CD4-positive, alpha-beta T cell treated with Interferon alpha-2 for 1 hour (primary cell): ENCODE measurements at places on chromosomes 13 and 19.

DNA sequence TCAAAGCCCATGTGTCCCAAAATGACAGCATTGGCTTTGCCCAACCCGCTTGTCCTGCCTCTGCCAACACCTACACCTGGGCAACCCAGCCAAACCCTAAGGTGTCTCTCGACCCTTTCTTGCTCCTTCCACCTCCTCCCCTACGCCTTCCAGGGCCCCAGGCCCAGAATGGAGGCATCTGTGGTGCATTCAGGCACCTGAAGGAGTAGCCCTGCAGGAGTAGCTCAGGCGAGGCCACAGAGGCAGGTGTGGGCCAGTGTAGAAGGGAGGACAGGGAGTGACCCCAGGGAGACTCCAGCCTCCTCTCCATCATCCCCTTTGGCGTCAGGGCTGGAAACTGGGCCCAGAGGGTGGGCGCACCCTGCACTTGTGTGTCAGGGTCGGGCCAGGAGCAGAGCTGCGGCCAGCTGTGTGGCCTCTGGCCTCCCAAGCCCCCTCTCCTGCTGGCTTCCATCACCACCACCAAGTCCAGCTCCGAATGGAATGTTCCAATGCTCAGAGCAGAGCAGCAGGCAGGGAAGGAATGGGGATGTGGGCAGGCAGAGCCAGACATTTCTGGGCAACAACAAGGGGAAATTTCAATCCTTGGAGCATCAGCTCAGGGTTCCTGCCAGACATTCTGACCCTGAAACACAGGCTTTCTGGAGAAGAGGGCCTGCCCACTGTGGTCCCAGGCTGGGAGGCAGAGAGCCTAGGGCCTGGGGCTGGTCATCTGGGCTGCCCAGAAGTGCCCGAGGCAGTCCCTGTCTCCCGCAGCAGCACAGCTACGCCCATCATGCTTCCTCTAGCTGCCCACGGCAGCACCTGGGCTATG, 16.4 kb downstream of the PLEKHF1 start:
- DNase-seq, result no peak

DNA sequence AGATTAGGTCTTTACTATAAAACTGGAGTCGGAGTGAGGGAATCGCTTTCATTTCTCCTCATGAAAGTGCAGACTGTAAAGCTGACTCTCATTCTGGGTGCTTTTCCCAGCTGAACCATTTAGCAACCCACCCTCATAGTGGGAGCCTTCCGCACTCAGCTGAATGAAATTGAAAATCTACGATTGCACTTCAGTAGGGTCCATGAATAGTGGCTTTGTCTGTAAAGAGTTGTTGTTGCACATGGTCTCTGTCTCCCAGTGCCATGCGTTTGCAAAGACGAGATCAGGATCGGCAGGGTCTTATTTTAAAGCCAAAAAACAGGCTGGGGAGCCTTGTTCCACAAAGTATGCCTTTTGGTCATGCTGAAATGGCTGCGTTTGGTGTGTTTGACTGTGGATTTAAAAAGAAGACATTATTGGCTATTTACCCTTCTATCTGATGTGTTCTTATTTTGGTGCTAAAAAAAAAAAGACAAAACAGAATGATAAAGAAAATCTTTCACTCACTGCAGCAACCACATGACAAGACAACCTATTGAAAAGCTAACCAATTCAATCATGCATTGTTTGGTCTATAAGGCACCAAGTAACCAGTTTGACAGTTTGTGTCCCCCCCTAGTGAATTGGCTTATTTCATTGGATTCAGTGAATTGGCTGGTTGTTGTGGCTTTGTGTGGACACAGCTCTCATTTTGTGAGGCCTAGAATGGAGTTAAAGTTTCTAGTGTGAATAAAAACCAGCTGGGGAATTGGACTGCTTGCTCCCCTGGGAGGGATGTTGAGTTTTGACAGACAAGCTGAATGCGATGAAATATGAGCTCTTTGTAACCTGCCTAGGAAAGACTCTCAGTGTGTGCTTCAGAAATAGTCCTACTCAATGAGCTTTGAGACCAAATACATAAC, 65.6 kb downstream of the ARHGAP35 start:
- no peak for DNase-seq

GRCh38 chr13:66077132-66077689, 1152.9 kb downstream of the PCDH9 start:
- DNase-seq, result no peak

GRCh38 chr13:34654647-34655046, 287.4 kb upstream of the NBEA start:
- no peak for DNase-seq

- DNase-seq, result no peak
Measured at GRCh38 chr13:21427741-21428140, 31.4 kb downstream of the ZDHHC20 start.

DNA sequence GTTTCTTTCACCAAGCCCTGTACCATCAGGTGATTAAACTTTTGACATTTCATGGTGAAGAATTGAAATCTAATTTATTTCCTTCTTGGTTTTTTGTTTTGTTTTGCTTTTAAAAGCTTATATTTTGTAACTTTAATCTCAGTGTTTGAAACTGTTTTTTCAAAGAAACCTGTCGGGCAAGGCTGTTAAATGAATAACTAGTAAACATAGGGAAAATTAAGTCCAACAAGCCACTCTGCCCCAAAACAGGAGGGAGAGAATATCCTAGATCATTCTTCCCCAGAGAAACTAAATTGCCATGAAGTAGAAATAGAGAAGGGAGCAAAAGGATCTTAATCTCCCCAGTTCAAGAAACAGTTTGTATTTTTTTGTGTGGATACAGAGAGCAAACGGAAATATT, 98.2 kb downstream of the FREM2 start:
- no peak for DNase-seq

GRCh38 chr19:12596927-12597548, 13.6 kb downstream of the ZNF490 start:
- no peak for DNase-seq

DNA sequence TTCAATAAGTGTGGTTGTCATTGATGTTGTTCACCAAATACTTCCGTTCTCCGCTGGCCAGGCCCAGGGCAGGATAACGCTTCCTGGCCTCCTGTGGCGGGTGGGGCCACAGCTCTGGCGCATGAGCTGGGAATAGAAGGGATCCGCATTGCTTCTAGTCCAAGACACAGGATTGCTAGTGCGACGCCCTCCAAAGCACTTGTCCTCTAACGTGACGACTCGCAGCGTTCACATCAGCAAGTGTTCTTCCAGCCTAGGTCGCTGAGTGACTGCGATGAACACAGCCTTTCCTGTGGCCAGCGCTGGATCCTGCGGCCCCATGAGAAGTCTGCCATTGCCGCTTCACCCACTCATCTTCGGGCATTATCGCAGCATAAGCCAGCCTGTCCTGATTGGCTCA, 39.4 kb downstream of the VSTM2B start:
- DNase-seq, result no peak

DNA sequence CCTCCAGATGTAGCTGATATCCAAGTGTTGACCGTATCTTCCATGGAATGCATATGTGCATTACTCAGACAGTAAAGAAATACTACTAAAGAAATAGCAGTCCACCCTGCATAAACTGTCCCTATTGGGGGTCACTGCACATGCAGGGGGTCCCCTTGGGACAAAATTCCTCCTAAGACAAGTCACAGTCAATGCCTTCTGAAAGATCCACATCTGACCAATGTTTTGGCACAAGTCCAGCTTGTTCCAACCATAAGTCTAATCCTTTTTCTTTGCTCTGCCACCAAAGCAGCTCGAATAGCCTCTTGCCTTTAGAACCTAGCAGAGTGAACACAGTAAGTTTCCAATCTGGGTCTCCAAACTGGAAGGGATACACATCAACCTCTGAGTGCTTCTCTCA, 87.9 kb downstream of the DIAPH3 start:
- no peak for DNase-seq

DNA sequence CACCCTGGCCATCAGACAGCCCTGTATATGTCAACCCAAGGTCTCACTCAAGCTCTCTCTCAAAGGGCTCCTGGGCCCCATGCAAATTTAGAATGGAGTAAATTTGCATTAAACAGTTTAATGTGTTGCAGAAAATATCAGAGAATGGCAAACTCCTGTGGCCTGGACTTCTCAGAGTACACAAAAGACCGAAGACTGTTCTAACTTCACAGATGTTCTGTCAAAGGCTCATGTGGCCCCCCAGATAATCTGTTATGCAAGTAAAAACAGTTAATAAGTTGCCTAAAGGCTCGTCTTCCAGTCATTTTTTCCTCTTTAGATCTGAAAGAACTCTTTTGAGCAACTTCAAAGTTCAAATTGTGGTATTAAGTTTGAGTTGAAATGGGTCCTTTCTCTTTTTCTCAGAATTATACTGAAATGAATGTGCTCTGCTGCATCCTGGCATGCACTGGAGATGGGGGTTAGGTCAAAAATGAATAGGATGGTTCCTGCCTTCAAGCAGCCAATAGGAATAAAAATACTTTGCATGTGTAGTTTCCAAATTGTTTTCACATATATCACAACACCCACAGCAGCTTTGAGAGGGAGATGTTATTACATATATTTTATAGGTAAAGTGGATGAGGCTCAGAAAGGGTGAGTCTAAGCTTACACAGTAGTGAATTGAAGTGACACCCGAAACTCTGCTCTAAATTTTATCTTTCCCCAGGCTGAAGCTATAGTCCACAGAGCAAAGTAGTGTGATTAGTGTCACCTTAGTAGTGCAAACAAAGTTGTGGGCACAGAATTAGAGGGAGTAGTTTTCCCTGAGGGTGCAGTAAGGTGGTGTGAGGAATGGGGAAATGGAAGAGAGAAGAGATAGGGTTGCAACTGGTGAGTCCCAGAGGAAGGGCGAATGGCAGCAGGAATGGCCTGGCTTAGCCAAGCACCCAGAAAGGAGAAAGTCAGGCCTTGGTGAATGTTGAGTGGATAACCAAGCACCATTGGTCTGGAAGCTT, 205.0 kb upstream of the RFC3 start:
- no peak for DNase-seq

- DNase-seq, result no peak
Measured at GRCh38 chr13:100347968-100348367, 240.6 kb downstream of the GGACT start.

DNA sequence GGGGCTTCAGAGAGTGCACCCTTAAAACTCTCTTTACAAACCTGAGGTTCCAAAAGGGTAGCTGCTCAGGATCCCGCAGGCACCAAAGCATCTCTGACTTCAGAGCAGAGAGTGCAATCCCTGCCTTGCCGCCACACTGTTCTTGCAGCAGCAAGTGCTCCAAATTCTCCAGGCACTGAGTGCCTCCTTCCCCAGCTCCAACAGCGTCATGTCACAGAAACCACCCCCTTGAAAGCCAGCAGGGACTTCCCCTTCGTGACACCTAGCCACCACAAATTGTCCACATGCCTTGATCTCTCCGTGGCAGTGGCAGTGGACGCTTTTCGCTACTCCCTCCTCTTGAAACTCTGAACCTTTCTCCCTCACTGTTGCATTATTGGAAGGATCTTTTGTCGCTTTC, 39.9 kb downstream of the MBNL2 start:
- no peak for DNase-seq

DNA sequence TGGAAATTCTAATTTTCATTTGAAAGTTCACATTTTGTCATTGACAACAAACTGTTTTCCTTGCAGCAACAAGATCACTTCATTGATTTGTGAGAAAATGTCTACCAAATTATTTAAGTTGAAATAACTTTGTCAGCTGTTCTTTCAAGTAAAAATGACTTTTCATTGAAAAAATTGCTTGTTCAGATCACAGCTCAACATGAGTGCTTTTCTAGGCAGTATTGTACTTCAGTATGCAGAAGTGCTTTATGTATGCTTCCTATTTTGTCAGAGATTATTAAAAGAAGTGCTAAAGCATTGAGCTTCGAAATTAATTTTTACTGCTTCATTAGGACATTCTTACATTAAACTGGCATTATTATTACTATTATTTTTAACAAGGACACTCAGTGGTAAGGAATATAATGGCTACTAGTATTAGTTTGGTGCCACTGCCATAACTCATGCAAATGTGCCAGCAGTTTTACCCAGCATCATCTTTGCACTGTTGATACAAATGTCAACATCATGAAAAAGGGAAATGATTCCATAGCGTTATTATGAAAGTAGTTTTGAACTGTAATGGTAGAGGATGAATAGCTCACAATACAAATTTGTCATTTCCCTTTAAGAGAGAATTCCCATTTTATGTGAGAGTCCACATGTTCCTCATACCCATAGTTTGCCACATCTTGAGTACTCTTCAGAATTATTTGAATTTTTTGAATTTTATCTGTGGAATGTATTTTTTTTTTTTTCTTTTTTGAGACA, 2.6 kb downstream of the BRCA2 start:
- no peak for DNase-seq

GRCh38 chr19:55486971-55487923, 989 bp upstream of the SSC5D start:
- DNase-seq, result no peak

GRCh38 chr13:47521890-47522487, 479.1 kb downstream of the SUCLA2 start:
- no peak for DNase-seq

DNA sequence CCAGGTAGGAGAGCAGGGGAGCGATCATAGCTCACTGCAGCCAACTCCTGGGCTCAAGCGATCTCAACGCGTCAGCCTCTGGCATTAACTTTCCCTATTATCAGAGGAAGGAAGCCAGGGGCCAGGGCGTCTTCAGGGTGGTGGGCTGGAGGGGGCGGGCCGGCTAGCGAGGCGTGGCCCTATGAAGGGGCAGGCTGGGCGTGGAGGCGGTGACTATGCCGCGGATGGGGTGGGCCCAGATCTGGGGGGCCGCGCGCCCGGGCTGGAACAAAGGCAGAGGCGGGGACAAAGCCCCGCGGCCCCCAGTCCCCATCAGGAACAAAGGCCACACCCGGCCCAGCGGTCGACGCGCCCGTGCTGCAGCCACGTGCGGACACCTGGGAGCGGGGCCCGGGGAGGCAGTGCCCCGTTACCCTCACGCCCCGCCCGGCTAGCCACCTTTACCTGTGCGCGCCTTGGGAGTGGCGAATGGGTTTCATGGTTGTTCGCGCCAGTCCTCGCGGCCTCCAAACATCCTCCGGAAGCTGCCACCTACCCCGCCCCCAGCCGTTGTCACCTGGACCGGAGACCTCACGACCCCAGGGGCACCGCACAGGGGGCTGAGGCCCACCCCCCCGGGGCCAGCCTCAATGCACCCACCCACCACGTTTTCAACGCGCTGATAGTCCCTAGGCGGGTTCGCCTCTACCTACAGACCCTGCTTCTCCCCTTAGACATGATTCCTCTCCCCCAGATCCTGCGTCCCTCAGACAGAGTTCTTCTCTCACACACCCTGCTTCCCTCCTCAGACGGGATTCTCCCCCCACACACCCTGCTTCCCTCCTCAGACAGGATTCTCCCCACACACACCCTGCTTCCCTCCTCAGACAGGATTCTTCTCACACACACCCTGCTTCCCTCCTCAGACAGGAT, 5.4 kb upstream of the TRIM28 start:
- DNase-seq, result peak; percentile 51

DNA sequence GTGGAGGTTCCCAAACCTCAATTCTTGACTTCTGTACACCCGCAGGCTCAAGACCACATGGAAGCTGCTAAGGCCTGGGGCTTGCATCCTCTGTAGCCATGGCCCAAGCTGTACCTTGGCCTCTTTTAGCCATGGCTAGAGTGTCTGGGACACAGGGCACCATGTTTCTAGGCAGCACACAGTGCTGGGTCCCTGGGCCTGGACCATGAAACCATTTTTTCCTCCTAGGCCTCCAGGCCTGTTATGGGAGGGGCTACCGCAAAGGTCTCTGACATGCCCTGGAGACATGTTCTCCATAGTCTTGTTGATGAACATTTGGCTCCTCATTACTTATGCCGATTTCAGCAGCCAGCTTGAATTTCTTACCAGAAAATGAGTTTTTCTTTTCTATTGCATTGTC, 701.4 kb downstream of the FGF9 start:
- no peak for DNase-seq

- no peak for DNase-seq
Measured at GRCh38 chr13:109384491-109385241, 401.7 kb downstream of the IRS2 start.

GRCh38 chr19:45786533-45786894, 4.2 kb upstream of the DMPK start:
- DNase-seq, result no peak
